ENCODE measurements at places on chromosomes 2 and 18.

GRCh38 chr2:13201924-13202323 is 485.2 kb downstream of the TRIB2 start:
- DNase-seq = no peak

DNA sequence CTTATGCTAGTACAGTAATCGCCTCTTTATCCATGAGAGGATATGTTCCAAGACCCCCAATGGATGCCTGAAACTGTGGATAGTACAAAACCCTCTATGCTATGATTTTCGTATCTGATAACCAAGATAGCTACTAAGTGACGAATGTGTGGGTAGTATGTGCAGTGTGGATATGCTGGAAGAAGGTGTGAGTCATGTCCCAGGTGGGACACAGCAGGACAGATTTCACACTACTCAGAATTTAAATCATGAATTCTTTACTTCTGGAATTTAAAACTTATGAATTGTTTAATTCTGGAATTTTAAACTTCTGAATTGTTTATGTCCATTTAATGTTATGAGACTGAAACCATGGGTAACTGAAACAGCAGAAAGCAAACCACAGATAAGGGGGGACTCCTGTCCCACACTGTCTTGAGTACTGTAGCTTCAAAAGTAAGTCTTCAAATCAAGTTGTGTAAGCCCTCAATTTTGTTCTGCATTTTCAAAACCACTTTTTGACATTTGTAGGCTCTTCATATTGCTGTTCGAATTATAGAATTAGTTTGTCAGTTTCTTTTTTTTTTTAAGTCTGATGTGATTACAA is 116.0 kb downstream of the LTBP1 start:
- DNase-seq = no peak

GRCh38 chr2:232533944-232534710 is 5.4 kb upstream of the CHRNG start:
- no peak for DNase-seq

DNA sequence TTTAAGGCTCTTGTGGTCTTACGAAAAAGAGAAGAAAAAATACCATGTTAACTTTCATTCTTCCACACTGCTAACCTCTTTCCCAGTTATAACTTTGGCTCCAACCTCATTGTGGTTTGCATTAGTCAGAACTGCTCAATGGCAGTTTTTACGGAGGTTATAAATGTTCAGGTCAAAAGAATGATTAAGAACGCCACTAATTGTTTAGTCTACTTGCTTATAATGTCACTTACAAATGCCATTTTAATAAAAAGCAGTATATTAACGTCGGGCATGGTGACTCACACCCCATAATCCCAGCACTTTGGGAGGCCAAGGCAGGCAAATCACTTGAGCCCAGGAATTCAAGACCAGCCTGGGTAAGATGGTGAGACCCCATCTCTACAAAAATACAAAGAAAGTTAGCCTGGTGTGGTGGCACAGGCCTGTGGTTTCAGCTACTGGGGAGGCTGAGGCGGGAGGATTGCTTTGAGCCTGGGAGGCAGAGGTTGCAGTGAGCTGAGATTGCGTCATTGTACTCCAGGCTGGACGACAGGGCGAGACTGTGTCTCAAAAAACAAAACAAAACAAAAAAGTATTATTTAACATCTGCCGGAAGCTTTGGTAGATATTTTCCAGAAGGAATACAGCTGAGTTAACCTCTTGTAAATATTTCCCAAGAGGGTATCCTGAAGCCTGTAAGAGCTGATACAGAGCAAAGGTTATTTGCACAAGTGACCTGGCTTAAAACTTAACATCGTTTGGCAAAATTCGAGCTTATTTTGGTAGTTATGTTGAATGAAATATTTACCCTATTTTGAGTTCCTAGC is 5.1 kb downstream of the AGPS start:
- DNase-seq = no peak

DNA sequence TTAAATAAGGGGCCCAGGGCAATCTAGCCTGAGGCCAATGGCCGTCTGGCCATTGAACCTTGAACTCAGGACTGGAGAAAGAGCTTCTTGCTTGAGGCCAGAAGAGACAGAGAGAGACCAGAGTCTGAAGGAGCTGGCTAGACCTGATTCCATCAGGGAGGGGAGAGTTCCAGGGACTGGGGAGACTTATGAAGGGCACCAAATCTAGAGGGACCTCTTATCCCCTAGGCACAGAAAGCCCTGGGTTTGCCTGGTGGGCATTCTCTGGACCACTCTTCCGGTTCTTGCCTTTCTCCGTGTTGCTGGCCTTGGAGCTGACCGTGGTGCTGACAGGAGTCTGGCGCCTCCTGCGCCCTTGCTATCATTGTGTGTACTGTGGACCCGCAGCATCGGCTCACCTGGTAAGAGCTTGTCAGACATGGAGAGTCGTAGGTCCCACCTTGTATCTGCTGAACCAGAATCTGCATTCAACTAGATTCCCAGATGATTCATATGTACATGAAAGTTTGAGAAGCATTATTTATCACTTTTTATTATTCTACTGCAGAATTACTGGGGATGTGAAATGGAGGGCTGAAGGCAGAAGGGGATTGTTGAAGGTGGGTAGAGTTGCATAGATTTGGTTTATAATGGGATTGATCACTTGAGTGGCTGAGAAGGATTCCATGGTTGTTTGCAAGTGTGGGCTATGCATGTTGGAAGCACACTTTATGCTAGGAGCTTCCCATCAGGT is 4.3 kb upstream of the TRPM8 start:
- DNase-seq = peak; percentile 44

DNA sequence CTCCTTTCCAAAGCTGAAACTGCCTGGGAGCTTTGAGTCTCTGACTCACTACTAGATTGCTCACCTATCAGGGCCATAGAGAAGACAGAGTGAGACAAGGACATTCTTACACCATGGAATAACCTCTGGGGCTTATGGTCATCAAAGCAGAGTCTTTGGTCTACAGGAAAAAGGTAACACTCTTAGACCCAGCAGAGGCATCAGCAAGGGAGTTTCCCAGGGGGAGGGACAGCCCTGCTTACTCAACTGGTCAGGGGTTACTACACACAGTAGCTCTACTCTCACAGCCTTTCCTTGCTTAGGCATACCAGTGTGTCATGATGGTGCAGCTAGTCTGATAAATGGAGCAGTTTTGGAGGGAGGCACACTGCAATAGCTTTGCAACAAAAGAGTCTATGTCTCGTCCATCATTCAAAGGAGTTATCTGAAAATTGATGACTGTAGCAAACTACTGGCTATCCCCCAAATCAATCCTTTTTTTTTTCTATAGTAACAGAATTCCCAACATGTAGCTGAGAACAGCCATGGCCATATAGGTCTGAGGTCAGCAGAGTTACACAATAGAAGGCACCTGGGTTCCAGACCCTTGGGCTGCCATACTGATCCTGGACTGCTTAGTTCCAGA is 22.4 kb upstream of the CD28 start:
- DNase-seq = no peak

DNA sequence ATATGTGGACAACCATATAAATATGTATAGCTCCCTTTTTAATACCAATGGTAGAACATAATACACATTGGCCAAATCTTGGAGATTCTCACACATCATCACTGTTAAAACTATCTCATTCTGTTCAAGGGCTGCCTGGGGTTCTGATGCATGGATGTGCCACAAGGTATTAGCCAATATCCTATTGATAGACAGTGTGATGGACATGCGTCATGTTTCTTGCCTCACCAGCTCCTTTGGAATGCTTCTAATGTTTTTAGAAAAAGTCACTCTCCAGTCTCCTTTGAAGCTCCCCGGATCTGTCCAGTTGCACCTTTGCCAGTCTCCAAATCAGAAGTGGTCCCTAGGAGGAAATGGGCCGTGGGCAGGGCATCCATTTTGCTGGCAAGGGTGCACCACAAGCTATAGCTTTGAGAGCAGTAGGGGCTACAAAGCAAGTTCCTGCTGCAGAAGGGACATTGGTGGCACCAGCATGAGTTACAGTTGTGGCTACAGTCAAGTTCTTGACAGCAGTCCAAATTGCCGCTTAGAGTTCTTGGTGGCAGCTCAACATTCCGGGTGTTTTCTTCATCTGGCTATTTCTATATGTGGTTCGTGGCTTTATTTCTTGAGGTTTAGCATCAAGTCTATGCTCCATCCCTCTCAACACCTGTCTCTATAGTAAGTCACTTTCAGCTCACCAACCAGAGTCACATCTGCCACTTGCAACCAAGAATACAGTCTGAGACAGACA is 25.1 kb upstream of the ATRAID start:
- DNase-seq = no peak

GRCh38 chr2:156339865-156340264 is 7.3 kb upstream of the NR4A2 start:
- no peak for DNase-seq

- no peak for DNase-seq
Observed at GRCh38 chr2:37318401-37318800, 6.2 kb downstream of the PRKD3 start.

DNA sequence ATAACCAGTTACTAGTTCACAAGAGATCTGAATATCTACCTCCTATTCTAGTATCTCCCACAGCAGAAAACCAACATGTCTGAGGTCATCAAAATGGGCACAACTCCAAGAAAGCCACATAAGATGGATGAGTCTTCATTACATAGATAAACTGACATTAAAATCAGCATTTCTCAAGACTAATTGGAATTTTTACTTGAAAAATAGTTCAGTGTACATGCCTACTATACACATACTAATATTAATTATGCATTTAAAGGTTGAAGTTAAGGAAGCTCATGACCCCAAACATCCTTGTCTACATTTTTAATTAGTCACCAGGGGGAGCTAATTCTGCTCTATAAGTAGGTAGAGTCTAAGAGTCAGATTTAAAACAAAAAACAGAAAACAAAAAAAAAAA is 41.9 kb downstream of the ZNF521 start:
- no peak for DNase-seq

DNA sequence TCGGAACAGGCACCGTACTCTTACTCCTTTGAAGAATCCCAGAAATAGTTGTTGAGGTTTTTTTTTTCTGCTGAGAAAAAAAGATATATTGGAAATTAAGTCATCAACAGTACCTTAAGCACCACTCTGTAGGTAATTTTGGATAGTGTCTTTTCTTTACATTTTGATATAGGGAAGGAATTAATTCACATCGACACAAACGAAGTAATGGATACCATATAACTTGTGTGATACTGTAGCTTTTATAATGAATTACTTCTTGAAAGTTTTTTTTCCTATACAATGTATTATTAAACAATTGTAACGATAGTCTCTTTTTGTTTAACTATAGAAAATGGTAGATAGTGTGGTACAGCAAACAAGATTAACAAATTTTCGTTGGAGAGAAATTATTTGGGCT is 1.5 kb upstream of the IKZF2 start:
- no peak for DNase-seq

- no peak for DNase-seq
Observed at GRCh38 chr2:168596881-168597655, 141.0 kb downstream of the CERS6 start.

Measured in retina (tissue), 1 donor.